Neural progenitor cell (in vitro differentiated cells): ENCODE measurements at places on chromosomes 3 and 15.

DNA sequence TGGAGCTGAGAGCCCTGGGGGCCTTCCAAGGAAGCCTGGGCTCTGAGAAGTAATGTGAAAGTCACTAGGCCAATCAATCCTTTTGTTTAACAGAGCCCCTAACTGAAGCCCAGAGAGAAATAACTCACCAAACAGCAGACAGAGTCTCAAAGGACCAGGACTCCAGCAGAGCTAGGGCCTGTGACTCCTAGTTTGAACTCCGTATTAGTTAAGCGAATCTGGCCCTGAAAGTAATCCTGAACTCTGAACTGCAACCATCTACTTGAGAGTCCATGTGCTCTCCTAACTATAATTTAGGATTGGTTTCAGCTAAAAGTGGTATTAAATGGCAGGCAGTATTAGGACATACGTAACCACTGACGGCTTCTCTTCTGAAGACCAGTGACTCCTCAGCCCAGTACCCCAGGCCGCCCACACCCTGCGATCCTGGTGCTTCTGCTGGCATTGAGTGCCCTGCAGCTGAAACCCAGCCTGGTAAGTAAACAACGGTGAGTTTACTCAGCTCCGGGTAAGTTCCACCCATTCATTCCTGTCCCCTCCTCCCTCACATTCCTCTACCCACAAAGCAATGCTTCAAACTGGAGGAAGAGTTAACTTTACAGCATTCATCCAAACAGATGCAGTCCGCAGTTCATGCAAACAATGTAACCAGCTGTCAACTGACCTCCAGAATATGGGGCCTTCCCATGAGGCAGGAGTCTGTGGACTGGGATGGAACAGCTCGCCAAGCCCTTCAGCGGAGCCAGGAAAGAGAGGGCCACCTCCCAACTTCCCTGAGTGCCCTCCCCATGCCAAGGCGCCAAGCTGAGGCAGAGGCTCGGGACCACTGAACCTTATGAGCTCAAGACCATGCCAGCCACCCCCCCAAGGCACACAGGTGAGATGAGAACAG is 7.3 kb downstream of the MYO5C start:
- no peak for DNase-seq

DNA sequence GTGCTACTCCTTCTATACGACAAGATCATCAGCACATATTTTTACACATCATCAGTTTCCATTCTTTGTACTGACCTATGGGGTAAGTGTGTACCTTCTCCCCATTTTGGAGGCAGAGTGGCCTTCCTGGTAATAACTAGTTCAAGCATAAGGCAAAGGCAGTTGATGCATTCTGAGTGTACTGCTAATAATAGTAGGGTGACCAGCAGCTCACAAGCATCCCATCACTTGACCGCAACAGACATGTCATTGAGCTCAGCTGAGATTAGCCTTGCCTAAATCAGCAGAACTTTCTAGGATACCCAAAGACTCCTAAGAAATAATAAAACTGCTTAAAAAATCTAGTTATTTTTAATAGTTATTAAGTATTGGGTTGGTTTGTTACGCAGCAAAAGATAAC is 329.8 kb upstream of the FRG2C start:
- DNase-seq, result no peak

GRCh38 chr3:71189480-71189879 is 394.0 kb downstream of the FOXP1 start:
- DNase-seq, result no peak

GRCh38 chr3:194101592-194102432 is 34.1 kb upstream of the HES1 start:
- no peak for DNase-seq

- no peak for DNase-seq
Measured at GRCh38 chr3:66385066-66385465, 115.8 kb downstream of the LRIG1 start.

- no peak for DNase-seq
Measured at GRCh38 chr3:158260392-158260791, 150.5 kb downstream of the RSRC1 start.

GRCh38 chr3:47522082-47522987 is 8.8 kb upstream of the ELP6 start:
- DNase-seq, result peak; percentile 92

GRCh38 chr15:66163553-66163952 is 90.0 kb downstream of the MEGF11 start:
- DNase-seq, result no peak

DNA sequence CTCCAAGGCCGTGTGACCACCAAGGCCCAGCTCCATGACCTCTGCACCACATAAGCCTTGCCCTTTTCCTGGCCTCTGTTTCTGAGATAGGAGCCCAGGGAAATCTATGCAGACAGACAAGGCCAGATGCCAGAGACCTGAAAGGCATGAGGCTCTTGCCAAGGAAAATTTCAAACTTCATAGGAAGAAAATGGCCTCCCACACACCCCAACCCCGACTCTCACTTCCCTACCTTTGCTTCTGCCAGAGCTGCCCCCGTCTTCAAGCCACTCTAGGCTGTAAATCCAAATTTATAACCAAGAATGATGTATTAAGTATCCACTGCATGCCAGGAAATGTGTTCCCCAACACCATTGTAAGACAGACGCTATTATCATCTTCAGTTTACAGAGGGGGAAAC is 65.5 kb upstream of the HRH1 start:
- no peak for DNase-seq

DNA sequence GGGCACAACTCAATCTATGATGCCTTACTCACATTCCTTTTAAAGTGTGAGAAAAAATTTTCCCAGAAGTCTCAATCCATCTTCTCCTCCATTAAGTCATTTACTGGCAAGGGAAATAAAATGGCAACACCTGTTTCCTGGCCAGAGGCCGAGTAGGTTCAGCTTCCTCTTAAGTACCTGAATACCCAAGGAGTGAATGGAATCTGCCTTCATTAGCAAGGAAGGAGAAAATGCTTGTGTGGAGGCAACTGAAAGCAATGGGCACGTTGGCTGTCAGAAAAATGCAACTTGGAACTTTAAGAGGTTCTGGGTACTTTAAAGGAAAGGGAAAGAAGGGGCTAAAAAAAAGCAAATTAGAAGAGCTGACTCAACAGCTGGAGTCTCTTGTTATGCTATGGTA is 423.6 kb upstream of the ARL6 start:
- DNase-seq, result no peak

GRCh38 chr3:186746008-186746407 is 28.8 kb downstream of the KNG1 start:
- DNase-seq, result peak; percentile 10

DNA sequence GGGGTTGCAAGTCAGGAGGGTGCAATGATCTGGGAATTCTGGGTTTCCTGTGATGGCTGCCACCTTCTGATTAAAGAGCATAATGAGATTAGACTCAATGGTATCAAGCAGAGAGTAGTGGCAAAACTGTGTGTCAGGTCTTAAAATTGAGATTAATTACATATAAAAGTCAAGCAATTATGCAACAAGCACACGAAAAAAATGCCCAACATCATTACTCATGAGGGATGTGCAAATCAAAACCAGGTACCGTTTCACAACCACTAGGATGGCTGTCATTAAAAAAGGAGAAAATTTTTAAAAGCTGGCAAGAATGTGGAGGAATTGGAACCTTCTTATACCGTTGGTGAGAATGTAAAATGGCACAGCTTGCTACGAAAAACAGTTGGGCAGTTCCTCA is 205.0 kb downstream of the OSBPL10 start:
- DNase-seq, result no peak

DNA sequence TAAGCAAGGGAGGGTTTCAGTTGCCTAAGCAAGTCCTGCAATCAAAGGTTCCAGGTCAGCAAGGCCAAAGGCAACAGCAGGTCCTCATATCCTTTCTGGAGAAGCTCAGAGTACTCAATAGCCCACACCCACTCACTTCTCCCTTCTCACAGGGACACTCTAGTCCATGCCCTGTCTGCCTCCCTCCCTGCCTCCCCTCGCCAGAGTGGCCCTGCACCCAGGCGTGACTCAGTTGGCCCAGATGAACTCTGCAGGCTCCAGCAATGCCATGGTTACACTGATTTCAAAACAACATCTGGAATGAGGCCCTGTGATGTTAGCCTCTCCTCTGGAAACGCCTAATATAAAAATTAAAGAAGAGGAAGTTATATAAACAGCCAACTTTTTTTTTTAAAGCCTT is 32.9 kb downstream of the IL16 start:
- DNase-seq, result no peak

GRCh38 chr3:141330718-141331376 is 37.5 kb upstream of the ZBTB38 start:
- DNase-seq, result no peak

DNA sequence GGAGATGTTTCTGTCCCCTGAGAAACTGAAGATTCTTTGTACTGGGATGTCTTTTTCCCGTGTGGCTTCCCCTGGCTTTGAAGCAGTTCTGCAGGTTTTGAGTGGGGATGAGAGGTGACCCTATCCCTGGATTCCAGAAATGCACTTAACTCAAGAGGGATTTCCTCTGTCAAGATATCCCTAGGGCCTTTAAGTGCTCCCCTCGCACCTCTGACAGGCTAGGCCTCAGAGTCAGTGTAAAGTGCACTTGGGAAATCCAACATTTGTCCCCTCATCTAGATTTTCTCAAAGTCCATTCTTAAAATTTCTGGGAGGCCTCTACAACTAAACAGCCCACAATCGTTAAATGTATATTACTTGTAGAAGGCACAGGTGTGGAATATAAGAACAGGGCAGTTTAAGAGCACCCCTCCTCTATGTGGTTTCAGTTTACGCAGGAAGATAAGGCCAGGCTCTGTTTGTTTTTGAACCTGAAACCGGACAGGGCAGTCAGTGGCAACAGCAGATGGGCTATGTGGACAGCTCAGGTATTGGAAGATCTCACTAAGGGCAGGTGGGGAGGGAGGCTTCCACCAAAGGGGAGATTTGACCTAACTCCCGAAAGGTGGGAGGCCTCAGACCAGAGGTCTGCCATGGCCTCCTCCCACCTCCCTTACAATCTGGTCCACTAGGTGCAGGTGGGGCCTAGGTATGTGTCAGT is 4.8 kb downstream of the C3orf52 start:
- DNase-seq, result no peak

- no peak for DNase-seq
Measured at GRCh38 chr3:46546896-46547440, 19.1 kb downstream of the LRRC2 start.

- DNase-seq, result no peak
Measured at GRCh38 chr3:140497331-140497730, 180.5 kb upstream of the TRIM42 start.

- DNase-seq, result no peak
Measured at GRCh38 chr3:11996480-11996879, 7.7 kb upstream of the SYN2 start.
